ENCODE measurements at places on chromosomes 6 and 20.

DNA sequence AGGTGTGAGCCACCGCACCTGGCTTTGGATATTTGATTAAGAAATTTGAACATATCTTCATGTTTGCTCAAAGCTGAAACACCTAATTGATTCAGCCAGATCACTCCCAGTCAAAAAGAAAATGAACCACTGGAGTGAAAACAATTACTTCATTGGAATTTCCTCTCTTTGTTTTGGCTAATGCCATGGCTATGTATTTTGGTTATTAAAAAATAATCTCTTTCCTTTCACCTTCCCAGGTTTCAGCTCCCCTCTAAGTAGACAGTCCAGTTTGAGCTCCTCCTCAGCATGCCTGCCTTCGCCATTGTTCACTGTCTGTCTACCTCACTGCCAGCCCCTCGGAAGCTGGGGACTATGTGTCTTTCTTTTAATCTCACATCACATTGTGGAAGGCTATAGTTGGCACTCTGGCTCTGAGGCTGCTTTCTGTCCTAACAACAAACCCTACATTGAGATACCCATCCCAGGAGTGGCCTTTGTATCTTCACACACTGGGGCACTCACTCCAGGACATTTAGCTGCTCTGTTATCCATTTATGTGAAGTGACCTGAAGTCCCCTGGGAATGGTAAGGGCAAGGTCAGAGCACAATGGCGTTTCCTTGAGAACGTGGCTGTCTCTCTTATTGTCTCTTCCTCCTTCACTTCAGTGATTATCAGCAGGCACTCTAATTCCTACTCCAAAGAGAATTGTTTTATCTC is 764.0 kb upstream of the CITED2 start:
- no peak for DNase-seq

- no peak for DNase-seq
These were observed 75.6 kb upstream of the GNRH2 start for GRCh38 chr20:2967841-2968240.

GRCh38 chr6:41836660-41837052 is 49.2 kb downstream of the TOMM6 start:
- no peak for DNase-seq

GRCh38 chr6:4511641-4512020 is 264.6 kb upstream of the CDYL start:
- DNase-seq = no peak

GRCh38 chr6:143543435-143543834 is 31.9 kb upstream of the FUCA2 start:
- peak; percentile 31 for DNase-seq

GRCh38 chr6:53244958-53245357 is 96.3 kb upstream of the GCM1 start:
- DNase-seq = peak; percentile 40

DNA sequence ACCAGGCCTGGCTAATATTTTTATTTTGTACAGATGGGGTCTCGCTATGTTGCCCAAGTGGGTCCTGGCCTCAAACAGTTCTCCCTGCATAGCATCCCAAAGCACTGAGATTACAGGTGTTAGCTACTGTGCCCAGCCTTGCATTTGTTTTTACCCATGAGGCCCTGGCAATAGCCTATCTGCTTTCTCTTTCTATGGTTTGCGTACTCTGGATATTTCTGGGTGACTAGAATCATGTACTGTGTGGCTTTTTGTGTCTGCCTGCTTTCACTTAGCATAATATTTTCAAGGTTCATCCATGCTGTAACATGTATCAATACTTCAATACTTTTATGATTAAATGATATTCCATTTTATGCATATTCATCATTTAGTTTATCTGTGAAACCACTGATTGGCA is 451.7 kb downstream of the GRIK2 start:
- DNase-seq = no peak
